CD8-positive, alpha-beta memory T cell (primary cell): ENCODE measurements at places on chromosomes 3 and 15. TPM values are rescaled to one million over a fixed set of nuclear protein-coding genes. Genes with fewer than 3 reads are reported as not detected.

ZPLD1 gene
- not detected for total RNA-seq

GOLGA8Q gene
- 1.0 TPM for total RNA-seq

GRIP2 gene
- total RNA-seq: not detected

MYEF2 gene
- 9.8 TPM for total RNA-seq

ACAN gene
- not detected for total RNA-seq

GOLGA8R gene
- total RNA-seq: 0.69 TPM

PARP15 gene
- 12.7 TPM for total RNA-seq

RBMS3 gene
- 0.22 TPM for total RNA-seq

ACTC1 gene
- total RNA-seq: not detected

C3orf22 gene
- total RNA-seq: not detected

TRMT10C gene
- total RNA-seq: 57.4 TPM

HOMER2 gene
- total RNA-seq: 13.6 TPM

ANKRD34C gene
- total RNA-seq: not detected

PAQR5 gene
- total RNA-seq: not detected

MYH15 gene
- total RNA-seq: 0.18 TPM

ACKR2 gene
- total RNA-seq: 0.92 TPM

ANKRD63 gene
- not detected for total RNA-seq

LHFPL4 gene
- total RNA-seq: not detected

RASGRF1 gene
- not detected for total RNA-seq
